Fibroblast of skin of scalp (primary cell): ENCODE measurements at places on chromosomes 5 and 9.
A peak's percentile ranks its signal among the peaks of the same experiment; 100 is the strongest.

DNA sequence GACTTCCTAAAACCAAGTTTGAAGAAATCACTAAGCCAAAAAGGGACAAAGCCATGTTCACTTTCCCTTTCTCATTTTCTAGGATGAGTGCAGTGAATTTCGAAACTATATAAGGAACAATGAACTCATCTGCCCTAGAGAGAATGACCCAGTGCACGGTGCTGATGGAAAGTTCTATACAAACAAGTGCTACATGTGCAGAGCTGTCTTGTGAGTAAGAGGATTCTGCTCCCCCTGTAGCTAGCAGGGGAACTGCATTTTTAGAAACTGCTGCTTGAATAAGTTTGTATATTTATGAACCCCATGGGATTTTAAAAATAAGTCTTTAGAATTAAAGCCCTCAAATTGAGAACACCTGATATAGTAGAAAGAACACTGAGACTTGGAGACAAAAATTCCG lies 42.7 kb upstream of the SPINK14 start:
- DNase-seq = no peak

DNA sequence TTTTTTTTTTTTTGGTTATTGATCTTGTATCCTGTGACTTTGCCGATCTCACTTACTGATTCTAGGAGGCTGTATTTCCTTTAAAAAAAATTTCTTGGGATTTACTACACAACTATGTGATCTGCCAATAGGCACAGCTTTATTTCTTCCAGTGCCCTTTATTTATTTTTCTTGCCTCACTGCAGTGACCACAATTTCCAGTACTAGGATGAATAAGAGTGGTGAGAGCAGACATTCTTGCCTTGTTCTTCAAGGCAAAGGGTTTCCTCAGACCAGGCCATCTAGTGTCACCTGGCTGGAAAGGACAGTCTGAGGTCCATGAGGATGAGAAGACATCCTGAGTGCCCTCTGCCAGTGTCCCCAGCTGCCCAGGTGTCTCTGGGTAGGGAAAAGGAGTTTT lies 265.4 kb downstream of the SPOCK1 start:
- DNase-seq = no peak

- no peak for DNase-seq
Measured at GRCh38 chr5:121430538-121430937, 421.1 kb upstream of the FTMT start.

- DNase-seq = no peak
Measured at GRCh38 chr9:14827805-14828204, 82.4 kb downstream of the FREM1 start.

GRCh38 chr5:149410721-149411432 lies 31.8 kb upstream of the IL17B start:
- peak; percentile 44 for DNase-seq

DNA sequence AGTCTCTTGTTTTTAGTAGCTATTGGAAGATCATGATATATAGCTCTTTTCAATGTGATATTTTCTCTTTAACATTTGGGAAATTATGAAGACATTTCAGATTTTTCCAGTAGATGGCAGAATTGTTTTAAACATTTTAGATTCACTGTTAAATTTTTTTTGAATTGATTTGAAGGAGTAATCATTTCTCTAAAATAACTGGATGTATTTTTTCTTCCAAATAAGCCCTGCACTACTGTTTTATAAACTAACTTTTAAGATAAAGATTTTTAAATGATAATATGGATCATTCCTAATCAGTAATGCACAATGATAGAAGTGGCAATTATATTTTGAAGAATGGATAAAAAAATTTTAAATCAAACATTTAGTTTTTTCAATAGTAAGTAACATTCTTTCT lies 14.2 kb downstream of the NDUFAF2 start:
- peak; percentile 45 for DNase-seq

GRCh38 chr9:138025908-138026307 lies 148.3 kb downstream of the CACNA1B start:
- no peak for DNase-seq

DNA sequence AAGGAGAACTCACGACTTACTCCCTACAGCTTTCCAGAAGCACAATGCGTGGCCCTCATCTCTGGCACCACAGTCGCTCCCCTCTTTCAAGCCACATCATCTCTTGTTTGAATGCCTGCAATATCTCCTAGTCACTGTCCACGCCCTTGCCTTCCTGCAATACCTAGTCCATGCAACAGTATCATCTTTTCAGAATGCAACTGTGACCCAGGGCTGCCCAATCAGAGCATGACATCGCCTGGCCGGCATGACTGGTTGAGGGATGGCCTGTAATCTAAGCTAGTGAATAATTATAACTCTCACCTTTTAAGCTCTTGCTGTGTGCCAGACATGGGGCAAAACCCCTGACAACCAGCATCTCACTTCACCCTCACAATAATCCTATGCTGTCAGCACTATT lies 52.5 kb upstream of the CPEB4 start:
- DNase-seq = no peak

DNA sequence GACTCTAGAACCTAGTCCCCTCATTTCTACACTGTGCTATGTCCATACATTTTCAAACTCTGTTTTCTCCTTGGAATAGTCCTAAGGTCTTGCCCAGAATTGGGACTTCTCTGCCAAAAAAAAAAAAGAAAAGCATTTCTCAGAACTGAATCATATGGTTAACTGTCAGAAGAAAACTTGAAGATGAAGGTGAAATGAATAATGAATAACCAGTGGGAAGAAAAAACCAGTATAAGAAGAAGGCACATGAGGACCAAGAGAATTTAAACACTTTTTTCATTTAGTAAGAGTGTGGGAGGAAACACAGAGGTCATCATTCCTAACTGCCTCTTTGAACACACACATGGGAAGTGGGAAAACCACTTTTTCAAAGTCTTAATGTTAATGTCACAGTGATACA lies 197.7 kb downstream of the PRELID2 start:
- DNase-seq = no peak

GRCh38 chr5:14421851-14422250 lies 159.7 kb upstream of the OTULINL start:
- DNase-seq = no peak

DNA sequence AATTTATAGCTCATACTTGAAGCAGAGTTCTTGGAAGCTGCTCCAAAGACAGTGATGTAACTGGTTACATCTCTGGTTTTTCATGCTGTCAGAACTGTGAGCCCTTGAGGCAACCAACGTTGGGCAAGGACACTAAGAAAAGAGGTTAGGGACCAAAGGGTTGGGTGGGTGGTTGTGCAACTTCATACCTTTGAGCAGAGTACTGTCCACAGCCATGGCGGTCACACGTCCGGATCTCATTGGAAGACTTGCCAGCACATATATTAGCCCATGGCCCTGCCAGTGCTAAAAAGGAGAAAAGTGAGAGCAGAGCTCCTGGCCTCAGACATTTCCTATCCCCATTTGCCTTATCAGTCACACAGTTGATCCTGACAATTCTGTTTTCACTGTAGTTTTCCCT lies 2.1 kb downstream of the LECT2 start:
- DNase-seq = no peak

GRCh38 chr9:5025416-5025815 lies 40.3 kb downstream of the JAK2 start:
- DNase-seq = peak; percentile 23

- no peak for DNase-seq
Measured at GRCh38 chr9:96363175-96363967, 20.1 kb downstream of the SLC35D2 start.

GRCh38 chr5:154514331-154514730 lies 36.3 kb upstream of the HAND1 start:
- no peak for DNase-seq

GRCh38 chr5:132406144-132406783 lies 36.8 kb downstream of the SLC22A5 start:
- DNase-seq = no peak

DNA sequence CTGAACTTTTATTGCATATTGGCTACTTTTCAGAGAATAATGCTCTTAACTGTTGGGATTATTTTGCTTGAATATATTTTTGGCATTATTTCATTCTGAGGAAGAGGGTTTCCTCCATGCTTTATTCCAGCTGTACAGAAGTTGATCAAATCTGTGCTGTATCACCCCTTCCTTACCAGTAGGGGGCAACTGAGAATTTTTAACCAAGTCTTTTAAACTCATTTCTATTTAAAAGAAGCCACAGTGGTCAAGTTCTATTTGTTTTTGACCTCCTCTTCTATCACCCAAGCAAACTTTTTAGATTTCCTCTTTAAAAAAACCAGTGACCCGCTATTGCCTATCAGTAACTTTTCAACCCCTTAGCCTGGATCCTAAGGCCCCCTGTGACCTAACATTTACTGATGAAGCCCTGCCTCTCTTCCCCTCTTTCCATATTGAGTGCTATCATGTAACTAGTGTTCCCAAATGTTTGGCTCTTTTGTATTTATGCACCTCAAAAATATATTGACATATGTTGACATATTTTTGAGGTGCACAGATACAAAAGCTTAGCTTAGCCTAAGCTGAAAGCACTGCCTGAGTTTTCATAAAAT lies 80.6 kb downstream of the FBXO4 start:
- DNase-seq = peak; percentile 27

DNA sequence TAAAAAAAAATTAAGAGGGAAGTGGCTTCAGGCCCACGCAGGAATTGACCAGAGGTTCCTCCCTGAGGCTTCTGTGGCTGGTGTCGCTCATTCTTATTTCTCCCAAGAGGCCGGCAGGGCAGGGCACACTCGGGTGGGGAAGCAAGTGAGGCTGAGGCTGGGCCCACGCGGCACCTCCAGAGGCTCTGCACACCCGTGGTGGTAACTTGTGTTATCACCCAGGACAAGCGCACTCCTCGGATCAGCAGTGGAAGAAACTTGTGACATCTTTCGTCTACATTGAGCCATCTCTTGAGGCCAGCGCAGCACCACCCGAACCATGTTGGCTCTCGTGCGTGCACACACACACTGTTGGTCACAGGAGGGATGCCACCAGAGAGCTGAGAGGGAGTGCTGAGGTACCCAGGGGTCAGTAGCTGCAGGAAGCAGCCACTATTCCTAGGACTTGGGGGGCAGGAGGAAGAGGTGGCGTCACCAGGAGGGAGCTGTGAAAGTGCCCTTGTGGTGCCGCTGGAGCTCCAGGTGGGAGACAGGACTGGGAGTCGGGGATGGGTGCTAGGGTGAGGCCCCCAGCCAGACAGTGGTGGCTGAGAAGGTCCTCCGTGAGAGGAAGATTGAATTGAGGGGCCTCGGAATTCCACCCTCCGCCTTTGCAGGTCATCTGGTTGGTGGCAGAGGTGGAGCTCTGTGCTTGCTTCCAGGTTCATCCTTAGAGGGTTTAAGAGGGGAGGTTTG lies 6.4 kb downstream of the NDUFS6 start:
- DNase-seq = no peak

GRCh38 chr9:21688108-21689102 lies 114.0 kb upstream of the MTAP start:
- DNase-seq = peak; percentile 83

GRCh38 chr9:22216730-22217172 lies 207.6 kb upstream of the CDKN2B start:
- peak; percentile 72 for DNase-seq

DNA sequence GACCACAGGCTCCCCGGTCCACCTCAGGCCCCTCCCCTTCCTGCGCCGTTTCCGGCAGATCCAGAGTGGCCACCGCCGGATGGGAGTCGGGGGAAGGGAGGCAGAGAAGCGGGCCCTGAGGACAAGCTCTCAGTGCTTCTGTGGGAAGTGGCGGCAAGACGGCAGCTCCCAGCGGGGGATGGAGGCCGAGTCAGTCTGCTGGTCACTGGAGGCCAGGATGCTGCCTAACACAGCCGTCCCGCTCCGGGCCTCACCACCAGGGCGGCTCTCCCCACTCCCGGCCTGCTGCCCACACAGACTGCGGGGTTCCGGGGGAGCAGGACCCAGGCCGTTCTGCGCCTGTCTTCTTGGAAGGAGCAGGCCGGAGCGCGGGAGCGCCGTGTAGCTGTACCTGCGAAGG lies 31.4 kb downstream of the FXN start:
- no peak for DNase-seq

DNA sequence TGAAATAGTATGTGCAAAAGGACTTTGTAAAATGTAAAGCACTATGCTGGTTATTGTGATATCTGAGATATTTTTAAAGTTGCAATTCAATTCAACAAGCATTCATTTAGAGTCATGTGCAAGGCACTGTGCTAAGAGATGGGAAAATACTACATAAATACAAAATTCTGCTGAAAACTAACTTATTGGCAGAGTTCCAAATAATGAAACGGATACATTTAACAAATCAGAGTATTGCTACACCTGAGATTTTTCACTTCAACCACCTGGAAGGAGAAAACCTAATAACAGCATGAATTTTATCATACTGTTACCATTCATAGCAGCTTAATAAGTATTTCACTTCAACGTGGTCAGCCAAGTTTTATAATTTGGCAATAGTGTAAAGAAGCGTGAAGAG lies 6.1 kb upstream of the CTNNAL1 start:
- DNase-seq = no peak

- no peak for DNase-seq
Measured at GRCh38 chr5:150015415-150015814, 14.9 kb downstream of the HMGXB3 start.

- peak; percentile 62 for DNase-seq
Measured at GRCh38 chr5:345404-346195, 24.1 kb downstream of the AHRR start.

DNA sequence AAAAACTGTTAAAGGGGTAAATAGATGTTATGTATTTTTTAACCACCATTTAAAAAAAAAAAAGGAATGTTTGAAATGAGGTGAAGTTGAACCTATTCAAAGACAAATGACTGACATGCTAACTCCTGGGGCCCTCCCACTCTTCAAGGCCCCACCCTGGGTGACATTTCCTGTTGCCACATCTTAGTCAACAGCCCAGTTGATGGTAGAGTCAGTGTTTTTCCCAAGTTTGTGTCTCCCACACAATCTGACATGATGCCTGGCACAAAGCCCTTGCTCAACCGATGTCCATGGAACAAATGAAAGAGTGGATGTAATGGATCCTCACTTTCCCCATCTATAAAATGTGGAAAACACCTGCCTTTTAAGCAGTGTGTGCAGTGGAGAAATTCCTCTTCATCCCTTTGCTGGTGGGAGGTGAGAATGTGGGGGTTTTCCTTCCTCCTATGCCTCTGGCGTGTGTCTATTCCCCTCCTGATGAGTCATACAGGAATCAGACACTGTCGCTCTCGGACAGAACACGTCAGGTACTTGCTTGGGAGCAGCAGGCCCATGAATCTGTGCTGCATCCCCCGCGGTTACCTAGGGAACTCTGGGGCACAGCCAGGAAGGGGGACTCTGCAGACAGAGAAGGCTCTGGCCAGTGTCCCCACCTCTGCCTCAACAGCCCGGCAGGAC lies 13.7 kb upstream of the ADRA1B start:
- DNase-seq = no peak

DNA sequence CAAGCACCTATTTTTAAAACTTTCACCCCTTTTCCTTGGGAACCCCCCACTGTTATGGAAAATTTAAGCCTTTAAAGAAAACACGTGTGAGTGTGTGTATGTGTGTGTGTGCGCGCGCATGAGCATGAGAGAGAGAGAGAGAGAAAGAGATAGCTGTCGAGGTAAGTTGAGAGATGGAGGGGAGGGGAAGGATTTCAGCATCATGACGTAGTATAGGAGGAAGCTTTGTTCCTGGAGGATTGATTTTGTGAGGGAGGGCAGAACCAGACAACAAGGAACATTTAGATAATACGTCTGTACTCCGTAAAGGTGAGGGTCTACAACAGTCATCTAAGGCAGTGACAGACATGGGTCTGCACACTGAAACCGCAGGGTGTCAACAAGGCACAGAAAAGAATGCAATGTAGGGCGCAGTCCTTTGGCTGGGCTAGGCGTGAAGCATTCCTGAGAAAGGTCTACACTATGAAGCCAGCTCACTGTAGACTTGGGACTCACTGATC lies 227.7 kb downstream of the SMARCA2 start:
- DNase-seq = no peak
